Stimulated activated CD8-positive, alpha-beta memory T cell treated with anti-CD3 and anti-CD28 coated beads, Interleukin-12 subunit alpha, Interleukin-12 subunit beta, amount 100 ng/mL, for 1 hour (primary cell): ENCODE measurements at places on chromosomes 13 and 19.

- DNase-seq, result no peak
These were observed 7.9 kb downstream of the SPATA13 start for GRCh38 chr13:24168392-24168750.

GRCh38 chr19:43820098-43820883 lies 6.8 kb upstream of the ZNF283 start:
- DNase-seq, result no peak

DNA sequence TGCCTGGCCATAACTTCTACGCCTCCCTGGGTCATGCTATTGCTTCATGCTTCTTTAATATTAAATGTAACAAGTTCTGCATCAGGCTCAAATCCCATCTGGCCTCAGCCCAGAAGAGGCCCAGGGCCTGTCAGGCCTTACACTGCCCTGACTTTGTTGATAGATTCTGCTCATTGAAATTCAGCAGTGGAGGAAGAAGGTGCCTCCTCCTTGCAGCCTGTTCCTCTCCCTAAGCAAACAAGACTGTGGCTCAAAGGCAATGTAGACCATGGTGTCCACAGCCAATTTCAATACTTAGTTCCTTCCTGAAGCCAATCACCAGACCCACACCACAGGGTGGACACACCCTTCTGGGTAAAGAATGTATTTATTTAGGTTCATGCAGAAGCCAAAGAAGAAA lies 59.4 kb downstream of the LACC1 start:
- DNase-seq, result no peak

- DNase-seq, result no peak
These were observed 37.7 kb upstream of the PDCD5 start for GRCh38 chr19:32543115-32543900.

DNA sequence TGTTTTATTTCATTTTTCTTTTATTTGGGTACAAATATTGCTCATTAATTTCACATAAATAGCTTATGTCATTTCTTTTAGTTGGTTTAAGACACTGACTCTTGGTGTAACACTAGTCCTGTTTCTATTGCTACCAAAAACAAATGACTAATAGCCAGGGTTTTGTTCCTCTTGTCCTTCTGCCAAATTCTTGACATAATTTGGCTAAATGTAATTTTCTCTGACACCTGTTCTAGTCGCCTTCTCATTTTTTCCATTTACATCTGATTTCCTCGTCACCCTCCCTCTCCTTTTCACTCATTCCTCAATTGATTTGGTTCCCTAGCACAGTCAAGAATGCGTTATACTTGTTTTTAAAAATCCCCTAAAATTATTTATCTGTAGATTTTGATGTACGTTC lies 1718.7 kb downstream of the EFNB2 start:
- DNase-seq, result no peak
